ENCODE measurements at places on chromosomes 12 and 14.

GRCh38 chr12:76529226-76529918 is 30.2 kb downstream of the OSBPL8 start:
- DNase-seq = no peak

DNA sequence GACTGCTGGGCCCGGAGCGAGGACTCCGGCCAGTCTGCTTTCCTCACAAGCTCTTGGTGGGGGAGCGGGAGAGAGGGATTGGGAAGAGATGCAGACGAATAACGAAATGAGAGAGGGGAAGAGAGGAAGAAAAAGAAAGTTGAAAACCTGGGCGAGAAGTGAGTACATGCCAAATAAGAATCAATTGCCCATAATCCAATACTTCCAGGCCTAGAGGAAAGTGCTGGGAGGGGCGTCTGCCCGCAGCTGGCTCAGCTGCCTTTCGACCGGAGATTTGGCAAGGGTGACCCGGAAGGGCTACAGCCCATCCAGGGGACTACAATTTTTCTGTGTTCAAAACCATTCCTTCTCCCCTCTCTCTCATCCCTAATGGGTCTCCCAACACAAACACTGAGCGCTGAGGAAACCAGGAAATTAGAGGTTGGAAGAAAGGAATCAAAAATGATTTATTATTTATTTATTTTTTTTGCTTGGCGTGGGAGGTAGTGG is 4.9 kb downstream of the NKX2-1 start:
- no peak for DNase-seq

DNA sequence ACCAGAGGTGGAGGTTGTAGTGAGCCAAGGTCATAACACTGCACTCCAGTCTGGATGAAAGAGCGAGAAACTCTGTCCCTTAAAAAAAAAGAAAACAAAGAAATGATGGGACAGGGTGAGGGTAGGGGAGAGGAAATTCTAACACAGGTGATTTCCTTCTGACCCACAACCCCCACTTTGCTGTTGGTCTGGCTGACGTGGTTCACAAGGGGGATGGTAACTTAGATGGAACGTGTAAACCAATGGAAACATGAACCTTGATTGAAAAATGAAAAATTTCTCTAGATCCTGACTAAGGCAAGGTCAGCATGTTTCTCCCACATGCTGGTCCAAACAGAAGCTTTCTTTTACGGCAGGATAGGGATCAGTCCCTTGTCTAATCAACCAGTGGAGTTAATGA is 15.8 kb upstream of the RIOX1 start:
- no peak for DNase-seq

DNA sequence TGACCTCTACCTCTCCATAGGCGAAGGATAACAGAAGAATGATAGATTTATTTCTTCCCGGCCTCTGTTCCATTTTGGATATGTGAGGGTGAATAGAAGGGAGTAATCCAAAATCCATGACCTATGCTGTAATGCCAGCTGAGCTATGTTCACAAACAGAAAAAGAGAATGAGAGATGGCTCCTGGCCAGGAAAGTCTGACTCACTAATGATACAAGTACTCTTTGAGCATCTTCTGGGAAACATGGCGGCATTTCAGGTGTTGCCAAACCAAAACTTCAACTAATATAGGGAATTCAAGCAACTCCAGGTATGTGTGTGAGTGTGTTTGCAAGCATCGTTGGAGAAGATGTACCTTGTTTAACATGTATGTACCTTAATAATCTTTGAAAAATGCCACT is 55.1 kb downstream of the MED13L start:
- DNase-seq = peak; percentile 30

GRCh38 chr14:81042438-81042837 is 87.0 kb downstream of the TSHR start:
- no peak for DNase-seq

DNA sequence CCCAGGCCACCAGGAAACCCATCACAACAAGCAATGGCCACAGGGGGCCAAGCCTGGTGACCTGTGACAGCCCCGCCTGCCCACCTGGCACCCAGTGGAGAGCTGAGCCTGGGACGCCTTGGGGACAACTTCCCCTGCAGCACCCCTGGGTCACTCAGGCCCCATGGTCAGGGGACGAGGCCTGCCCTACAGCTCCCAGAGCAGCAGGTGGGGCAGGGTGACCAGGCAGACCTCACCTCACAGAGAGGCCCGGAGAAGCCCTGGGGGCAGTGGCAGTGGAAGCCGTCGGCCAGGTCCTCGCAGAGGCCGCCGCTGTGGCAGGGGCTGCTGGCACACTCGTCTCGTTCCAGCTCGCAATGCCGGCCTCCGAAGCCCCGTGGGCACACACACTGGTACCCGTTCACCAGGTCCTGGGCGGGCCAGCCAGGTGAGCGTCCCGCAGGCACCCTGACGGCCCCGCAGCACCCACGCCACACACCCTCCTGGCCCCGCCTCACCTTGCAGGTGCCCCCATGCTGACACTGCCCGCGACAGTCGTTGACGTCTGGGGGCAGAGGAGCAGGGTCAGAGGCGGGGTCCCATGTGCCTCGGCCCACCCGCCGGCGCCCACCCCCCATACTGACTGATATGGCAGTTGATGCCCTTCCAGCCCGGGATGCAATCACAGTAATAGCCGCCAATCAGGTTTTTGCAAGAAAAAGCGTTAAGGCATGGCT is 18.1 kb downstream of the JAG2 start:
- DNase-seq = no peak

- DNase-seq = peak; percentile 38
Observed at GRCh38 chr14:65206448-65207096, 104.3 kb upstream of the MAX start.

GRCh38 chr14:85587151-85587711 is 57.3 kb downstream of the FLRT2 start:
- no peak for DNase-seq

DNA sequence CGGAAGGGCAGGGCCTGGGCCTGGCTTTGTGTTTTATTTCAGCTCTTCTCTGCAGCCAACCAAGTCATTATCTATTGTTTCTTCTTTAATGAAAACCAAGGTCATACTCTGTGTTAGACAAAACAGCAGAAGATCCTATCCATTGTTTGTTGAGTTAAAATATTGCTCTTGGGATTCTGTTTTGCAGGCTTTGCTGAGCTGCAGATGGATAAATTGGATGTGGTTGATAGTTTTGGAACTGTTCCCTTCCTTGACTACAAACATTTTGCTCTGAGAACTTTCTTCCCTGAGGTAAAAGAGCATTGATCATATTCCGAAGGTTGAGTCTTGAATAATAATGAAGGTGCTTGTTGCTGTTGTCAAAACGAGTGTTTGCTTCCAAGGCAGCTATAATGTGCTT is 106.6 kb downstream of the PLXNC1 start:
- DNase-seq = no peak

DNA sequence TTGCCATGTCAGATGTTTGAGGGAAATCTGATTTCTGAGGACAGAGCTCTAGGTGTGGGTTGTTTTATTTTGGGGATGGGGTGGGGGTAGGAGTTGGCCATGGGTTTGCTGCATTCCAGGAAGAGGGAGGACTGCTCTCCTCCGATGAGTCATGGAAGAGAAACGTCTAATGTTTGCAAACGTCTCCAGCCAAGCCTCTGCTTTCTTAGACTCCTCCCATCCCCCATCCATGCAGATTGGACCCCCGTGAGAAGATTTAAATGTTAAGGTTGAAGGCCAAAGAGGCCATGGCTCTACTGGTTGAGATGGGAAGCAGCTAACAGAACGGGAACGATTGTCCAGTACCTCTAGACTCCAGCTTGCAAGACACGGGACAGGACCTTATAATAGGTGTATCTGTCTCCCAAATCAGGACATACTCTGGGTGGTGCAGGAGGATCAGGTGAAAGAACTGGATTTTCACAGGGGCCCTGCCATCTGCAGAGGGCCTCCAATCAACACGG is 11.4 kb upstream of the ATP2A2 start:
- no peak for DNase-seq

GRCh38 chr14:74955229-74956026 is at the start of gene PGF:
Gene PGF (minus strand): TSS chr14:74955597. CDS start chr14:74955242, 355 bp downstream.
- DNase-seq = peak; percentile 21

- no peak for DNase-seq
Observed at GRCh38 chr12:108455706-108456105, 59.4 kb upstream of the FICD start.

- DNase-seq = no peak
Observed at GRCh38 chr12:16604596-16605252, 1.2 kb downstream of the LMO3 start.

- peak; percentile 76 for DNase-seq
Observed at GRCh38 chr14:74257078-74257940, 18.1 kb downstream of the VSX2 start.

DNA sequence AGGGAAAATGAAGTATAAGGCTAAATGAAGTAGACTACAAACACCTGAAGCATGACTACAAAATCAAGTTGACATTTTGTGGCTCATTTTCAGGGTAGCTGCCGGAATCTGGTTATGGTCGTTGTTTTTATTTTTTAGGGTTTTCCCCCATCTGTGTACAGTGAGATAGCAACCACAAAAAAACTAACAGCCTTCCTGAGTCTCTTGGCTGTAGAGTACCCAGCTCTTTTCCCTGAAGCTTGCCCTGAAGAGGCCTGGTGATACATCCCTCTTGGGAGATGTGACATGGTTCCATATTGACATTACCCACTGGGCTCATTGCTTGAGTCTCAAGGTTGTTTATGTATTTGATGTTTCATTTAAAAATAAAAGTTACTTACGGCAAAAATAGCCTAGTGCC is 424.0 kb downstream of the ZFP36L1 start:
- DNase-seq = no peak

DNA sequence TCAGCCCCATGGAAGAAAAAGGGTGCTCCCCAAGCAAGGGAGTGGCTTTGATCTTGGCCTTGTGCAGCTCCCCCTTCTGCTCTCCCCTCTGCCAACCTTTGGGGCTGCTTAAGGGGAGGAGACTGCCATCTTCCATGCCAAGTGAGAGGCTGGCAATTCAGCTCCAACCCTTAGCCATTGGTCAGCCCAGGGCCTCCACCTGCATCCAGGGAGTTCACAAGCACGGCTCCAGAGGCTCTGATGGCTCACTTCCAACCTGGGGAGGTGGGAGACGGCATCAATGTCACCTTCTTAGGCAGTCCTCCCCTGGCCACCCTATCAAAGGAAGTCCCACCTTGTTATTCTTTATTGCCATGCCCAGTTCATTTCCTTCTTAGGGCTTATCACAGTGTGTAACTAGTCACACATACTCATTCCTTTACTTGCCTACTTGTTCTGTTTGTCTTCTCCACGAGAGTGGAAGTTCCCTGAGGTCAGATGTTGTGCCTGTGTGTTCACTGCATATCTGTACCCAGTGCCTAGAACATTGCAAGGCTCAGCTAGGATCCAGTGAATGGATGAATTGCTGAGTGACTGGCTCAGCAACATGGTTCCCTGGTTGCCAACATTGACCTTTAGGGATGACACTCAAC is 5.0 kb downstream of the HDAC7 start:
- DNase-seq = no peak

DNA sequence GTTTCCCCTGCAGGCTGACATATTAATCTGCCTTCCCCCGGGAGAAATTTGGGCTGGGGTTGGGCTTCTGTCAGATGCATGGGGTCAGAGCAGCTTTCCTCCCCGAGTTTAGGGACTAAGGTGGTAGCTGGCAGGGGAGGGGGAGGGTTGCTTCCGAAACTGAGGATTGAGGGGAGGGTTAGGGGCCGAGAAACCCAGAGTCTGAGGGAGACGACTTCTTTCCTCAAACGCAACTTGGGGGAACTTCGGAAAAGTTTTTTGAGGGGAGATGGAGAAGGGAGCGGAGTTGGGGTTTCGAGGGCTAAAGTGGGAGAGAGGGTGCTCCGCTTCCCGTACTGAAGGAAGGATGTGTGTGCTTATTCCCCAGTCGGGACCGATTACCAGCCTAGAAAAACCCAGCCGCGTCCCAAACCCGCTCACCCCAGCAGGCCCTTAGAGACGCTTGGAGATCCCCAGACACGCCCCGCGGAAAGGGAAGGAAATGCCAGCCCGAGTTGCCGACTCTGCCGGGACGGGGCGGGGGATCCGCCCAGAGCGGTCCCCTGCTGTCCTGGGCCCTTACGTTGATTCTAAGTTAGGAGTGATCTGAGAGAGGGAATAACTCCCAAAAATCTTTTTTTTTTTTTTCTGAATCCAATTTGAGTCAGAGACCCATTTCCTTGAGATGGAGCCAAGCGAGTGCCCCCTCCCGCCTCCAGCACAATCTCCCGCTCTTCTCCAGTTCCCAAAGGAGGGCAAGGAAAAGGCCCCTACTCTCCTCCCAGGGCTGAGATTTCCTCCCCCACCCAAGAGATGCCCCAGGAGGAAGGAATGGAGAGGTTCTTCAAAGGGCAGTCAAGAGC is 61.9 kb downstream of the SMUG1 start:
- DNase-seq = peak; percentile 25

GRCh38 chr12:84950971-84951546 is 38.5 kb upstream of the SLC6A15 start:
- DNase-seq = no peak

GRCh38 chr12:39605996-39606395 is 13.6 kb downstream of the ABCD2 start:
- no peak for DNase-seq

- no peak for DNase-seq
Observed at GRCh38 chr12:9252256-9252655, 44.1 kb upstream of the PZP start.

GRCh38 chr14:85531587-85532373 is 1.8 kb downstream of the FLRT2 start:
- no peak for DNase-seq

DNA sequence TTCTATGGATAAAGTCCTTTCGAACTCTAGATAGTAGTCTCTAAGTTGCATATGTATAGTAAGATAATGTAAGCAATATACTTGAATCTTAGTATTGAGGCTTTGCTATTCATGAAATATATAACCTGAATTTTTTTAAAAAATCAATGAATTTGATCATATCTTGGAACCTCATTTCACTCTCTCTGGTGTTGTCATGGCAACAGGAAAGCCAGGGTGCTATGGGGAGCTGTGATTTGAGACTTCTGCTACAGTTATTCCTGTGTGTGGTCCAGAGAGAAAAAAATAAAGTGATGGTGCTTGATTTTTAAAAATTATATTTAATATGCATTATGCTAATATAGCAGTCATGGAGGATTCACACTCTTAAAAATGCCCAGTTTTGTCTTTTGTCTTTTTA is 508.0 kb downstream of the SNAPC1 start:
- DNase-seq = no peak

DNA sequence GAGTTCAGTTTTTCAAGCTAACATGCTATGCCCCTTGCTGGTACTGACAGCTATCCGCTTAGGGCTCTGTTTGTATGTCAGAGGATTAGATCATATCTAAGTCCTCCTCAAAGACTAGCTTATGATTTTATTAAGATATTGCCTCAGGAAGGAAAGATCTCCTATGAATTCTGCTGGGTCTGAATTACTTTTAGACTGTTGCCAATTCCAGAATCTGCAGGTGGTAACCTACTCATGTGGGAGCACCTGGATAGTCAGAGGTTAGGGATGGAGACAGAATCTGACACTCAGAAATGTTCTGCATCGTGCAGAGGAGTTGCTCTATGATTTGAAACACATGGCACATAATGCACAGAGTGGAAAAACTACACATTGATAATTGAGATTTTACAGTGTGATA is 843.4 kb downstream of the SLC6A15 start:
- DNase-seq = no peak

- DNase-seq = no peak
Observed at GRCh38 chr12:82981150-82981549, 294.4 kb downstream of the TMTC2 start.

GRCh38 chr14:104036212-104036611 is 49.3 kb upstream of the ASPG start:
- DNase-seq = no peak

Data from activated naive CD8-positive, alpha-beta T cell treated with anti-CD3 and anti-CD28 coated beads for 36 hours (primary cell).